ENCODE measurements at places on chromosomes 5 and 9.

DNA sequence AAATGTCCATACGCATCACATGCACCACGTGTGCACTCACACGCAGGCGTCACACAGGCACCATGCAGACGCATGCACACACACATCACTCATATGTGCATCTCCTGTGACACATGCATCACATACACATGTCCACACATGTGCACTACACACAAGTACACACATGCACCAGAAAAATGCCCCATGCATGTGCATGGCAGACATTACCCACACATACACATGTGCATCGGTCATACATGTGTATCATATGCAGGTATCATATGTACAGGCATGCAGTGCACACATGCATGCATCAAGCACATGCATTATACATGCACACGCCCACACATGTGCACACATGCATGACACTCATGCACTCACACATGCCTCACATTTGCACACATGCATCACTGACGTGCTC lies 26.1 kb downstream of the ADAMTS2 start:
- no peak for DNase-seq

- DNase-seq: no peak
Observed at GRCh38 chr5:132301344-132302271, 7.4 kb downstream of the SLC22A4 start.

GRCh38 chr5:8842971-8843551 lies 702.8 kb downstream of the SEMA5A start:
- DNase-seq: no peak

- DNase-seq: no peak
Observed at GRCh38 chr9:135574331-135574730, 12.8 kb downstream of the PAEP start.

GRCh38 chr5:64576250-64576649 lies 70.4 kb downstream of the RGS7BP start:
- DNase-seq: no peak

- DNase-seq: no peak
Observed at GRCh38 chr5:97231025-97231636, 48.1 kb upstream of the RIOK2 start.

DNA sequence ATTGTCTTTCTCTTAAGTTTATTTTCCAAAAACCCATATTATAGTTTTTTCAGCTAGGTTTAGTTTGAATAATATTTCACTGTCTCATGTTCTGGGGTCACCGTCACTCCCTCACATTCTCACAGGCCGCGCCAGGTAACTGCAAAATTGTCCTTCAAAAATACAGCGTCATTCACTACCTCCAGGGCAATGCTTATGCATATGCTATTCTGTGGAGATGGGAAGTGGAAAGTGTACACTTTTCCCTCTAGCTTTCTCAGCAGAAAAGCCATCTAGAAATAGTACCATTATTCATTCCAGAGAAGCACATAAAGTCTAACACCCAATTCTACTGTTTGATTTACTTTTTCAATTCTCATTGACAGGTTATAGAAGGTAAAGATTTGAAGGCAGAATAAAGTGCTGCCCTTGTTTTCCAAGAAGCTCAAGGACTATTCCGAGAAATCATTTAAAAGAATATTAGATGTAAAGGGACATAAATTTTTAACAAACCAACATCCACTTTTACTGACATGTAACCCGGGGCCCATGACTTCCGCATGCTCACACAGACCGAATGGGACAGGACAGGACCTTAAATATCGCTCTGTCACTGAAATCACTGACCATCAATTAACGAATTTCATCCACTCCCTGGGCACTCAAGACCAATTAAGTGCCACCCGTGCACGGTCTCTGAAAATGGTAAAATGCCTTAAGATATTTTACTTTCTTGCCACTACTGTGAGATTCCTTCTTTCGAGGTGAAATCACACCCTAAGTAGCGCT lies 720 bp downstream of the NUDT12 start:
- no peak for DNase-seq

- DNase-seq: no peak
Observed at GRCh38 chr5:151598984-151599383, 7.9 kb upstream of the FAT2 start.

Data from cortex of kidney (tissue), 1 donor.